Activated CD8-positive, alpha-beta T cell treated with anti-CD3 and anti-CD28 coated beads for 36 hours (primary cell): ENCODE measurements at places on chromosomes 5 and 9.

DNA sequence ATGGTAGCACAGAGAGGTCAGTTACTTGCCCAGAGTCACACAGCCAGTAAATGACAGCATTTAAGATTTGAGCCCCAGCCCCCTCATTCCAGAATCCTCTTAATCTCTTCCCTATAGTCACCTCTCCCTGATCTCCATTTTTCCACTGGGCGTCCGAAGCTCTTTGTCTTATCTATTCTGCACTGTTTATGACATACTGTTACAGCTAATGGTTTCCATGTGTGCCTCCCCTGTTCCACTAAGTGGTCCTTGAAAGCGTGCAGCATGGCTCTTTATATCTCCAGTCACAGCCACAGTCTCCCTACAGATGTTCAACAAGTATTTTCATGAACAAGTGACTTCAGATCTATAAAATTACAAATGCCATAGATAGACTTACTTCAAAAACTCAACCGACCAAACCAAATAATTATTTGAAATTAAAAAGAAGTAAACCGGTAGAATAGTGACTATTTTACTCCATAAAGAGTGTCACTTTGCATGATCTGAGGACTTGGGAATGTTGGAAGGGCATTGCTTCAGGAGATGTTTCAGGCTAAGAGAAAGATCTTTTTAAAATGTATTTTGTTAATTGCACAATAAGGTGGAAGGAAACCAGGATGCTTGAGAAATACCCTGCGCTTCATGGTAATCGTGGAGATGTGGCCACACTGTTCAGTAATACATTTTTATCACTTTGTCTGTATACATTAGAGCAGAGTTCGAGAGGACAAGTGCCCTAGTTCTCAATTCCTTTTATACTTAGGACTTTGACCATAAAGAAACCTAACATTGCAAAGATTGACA is 237.2 kb downstream of the FBXL7 start:
- no peak for DNase-seq

GRCh38 chr5:102532123-102532522 is 33.3 kb upstream of the SLCO6A1 start:
- DNase-seq: no peak

- DNase-seq: no peak
These were observed 3.5 kb downstream of the HDHD3 start for GRCh38 chr9:113373256-113373655.

- no peak for DNase-seq
These were observed 92.0 kb upstream of the SSBP2 start for GRCh38 chr5:81842795-81843398.

- DNase-seq: no peak
These were observed 4.0 kb upstream of the TYRP1 start for GRCh38 chr9:12689233-12689632.

DNA sequence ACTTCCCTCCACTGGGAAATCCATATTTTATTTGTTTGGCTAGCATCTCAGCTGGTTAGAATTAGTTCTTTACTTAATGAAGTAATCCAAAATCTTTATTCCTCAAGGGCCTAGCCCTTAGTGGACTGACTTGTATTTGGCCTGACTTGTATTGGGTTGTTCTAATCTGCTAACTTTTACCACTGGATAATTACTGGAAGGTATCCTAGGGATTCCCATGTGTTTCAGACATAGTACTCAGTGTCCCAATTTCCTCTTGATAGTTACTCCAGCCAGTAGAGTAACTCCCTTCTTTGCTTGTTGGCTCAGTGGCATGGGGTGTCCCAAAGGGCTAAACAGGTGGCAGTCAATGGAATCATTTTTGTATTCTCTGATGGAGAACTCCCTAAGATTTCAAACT is 156.0 kb downstream of the DCP2 start:
- no peak for DNase-seq

DNA sequence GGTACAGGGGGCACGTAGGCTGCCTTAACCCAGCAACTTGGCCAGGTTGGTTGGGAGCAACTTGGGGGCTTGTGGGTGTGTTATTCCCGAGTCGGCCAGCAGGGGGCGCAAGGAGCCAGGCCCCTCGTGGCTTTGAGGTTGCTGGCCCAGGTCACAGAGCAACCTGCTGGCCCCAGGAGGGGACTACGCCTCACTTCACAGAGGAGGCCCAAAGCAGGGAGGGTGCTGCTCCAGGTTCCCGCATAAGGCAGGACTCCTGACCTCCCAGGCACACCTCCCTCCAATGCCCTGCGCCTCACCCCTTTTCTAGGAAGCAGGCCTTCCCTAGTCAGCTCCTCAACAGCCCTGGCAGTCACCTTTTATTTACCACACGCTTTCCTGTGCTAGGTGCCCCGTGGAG is 18.1 kb downstream of the KYAT1 start:
- peak; percentile 92 for DNase-seq

GRCh38 chr5:39200081-39200480 is 19.3 kb downstream of the FYB1 start:
- peak; percentile 60 for DNase-seq

DNA sequence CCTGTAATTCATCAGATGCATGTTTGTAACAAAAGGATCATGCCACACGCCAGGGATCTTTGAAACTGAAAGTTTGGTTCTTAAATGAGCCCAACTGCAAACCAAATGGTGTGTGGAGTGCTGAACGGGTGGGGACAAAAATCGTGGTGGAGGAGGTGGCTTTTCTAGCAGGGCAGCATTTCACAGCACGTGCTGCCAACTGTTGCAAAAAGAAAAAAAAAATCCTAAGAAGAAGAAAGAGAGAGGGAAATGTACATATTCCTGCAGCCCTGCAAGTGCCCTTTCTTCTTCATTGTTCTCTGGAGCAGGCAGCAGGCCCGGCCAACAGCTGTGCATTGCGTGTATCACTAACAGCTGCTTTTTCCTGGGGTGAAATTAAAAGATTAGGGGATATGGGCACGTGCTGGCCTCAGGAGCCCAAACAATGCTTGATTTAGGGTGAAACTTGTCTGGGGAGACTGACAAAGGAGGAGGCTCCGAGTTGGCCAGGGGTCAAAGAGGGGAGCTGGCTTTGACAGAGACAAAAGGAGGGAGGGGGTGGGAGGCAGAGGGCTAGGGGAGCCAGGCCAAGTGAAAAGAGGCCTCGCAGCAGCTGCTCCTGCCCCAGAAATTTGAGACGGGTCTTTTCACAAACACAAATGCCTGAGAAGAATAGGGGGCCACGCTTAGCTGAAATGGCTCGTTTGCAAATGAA is 73.0 kb downstream of the GADD45G start:
- no peak for DNase-seq

DNA sequence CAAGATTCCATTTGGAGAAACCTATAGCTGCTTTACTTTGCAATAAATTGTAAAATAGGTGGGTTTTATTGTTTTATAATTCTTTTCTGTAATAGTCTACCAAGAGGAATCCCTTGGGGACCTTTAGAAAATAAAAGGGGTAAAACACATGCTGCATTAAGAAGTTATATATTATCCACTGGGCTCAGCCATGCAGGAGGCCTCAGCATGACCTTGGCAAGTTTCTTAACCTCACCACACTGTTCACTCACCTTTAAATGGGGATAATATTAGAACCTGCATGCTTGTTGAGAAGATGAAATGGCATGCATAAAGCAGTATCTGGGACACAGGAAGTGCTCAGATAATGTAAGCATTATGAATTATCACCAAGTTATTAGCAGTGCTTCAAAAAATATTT is 120.2 kb downstream of the SEMA5A start:
- DNase-seq: no peak

DNA sequence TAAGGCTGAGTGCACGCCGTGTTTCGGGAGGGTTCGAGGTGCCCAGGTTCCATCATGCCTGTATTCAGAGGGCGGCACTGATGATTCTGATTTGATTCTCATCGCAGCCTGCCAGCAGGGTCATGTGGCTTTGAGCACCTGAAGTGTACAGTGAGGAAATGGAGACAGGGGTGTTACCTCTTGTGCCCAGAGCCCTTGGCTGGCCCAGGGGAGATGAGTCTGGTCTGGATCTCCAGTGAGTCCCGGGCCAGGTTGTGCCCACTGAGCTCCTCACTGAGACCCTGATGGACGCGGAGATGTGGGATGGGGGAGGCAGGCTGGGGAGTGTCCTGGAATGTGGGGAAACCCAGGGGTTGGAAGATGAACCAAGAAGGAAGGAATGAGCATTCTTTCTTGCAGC is 54.7 kb downstream of the GADD45G start:
- no peak for DNase-seq

GRCh38 chr5:122295138-122295537 is 16.9 kb upstream of the SNCAIP start:
- no peak for DNase-seq

DNA sequence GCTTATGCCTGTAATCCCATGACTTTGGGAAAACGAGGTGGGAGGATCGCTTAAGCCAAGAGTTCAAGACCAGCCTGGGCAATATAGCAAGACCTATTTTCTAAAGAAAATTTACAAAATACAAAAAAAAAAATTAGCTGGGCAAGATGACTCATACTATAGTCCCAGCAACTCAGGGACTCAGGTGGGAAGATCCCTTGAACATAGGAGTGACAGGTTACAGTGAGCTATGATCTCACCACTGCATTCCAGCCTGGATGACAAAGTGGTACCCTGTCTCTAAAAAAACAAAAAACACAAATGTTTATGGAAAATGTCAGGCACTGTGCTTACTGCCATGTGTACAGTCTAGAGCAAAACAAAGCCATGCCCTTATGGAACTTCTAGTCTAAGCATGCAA is 823.3 kb upstream of the DMAC1 start:
- no peak for DNase-seq

GRCh38 chr9:72333197-72333596 is 31.8 kb downstream of the ZFAND5 start:
- DNase-seq: no peak

- peak; percentile 76 for DNase-seq
These were observed 58.0 kb downstream of the SLC22A5 start for GRCh38 chr5:132427281-132428146.

DNA sequence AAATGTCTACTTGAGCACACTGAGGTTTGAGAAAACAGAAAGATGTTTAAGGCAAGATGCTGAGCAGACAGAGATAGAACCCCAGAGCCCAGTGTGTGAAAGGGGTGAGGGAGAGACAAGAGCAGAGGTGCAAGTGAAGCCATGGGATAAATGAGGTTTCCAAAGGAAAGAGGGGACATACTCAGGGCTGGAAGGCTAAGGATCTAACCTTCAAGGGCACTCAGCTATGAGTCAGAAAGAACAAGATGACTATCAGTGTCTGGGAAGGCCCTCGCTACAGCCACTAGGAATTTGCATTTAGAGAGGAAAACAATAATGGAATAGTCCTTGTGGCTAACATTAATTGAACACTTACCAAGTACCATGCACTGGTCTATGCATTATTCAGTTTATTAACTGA is 113.7 kb downstream of the HTR4 start:
- DNase-seq: no peak

DNA sequence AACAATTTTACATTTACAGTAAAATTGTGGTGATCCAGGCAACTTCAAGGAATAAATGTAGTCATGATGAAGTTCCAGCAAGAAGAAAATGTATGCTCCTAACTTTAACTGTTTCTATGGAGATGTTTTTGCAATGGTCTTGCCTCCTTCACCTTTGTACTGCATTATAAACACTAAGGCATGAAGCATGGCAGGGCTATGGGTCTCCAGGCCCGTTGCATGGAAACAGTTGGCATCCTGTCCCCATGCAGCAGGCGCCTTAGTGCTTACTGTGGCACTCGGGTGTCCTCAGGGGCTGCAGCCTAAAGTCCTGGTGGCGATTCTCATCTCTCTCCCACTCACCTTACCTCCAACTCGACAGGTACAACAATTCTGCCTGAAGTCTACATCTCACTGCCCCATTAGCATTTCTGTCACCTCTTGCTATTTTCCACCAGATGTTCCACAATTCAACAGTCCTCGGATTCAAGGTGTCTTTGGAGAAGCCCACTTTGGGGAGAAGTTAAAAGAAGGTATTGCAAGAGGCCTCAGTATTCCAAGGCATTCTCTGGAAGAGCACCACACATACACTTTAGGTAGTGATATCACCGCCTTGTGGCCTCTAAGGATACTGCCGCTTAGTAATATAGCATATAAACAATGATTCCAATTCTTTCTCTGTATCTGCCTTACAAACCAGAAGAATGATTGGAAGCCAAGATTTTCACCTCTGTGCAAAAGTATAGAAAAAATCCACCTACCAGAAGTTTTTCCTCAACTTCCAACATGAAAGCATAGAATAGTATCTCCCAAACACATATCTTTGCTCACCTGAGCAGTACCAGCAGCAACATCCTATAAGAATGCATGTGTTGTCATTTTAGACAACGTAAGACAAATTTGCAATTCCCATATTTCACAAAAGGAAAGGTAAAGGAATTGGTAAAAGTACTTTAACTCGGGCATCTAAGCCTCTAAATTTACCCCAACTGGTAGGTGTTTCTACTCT is 5.1 kb downstream of the LIFR start:
- DNase-seq: peak; percentile 7

DNA sequence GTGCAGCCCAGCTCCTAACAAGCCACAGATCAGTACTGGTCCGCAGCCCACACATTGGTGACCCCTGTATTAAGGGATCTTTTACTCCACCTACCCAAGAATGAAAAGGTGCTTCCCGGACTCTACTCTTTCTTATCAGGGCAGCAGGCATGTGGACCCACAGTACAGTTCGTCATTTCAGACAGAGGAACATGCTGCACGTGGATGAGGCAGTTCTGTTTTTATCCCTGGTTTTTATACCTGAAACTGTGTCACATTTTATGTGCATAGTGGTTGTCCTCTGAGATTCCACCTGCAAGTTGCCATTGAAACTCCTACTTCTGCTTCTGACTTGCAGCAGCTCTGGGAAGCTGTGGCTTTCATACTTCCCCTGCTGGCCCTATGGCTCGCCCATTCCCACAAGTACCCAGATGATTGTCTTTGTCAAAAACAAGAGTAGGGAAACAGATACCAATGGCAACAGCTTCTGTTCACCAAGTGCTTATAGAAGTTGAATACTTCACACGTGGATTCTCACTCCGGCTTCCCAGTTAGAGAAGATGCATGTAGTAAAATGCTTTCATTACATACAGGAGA is 208.0 kb downstream of the TRIO start:
- DNase-seq: no peak

GRCh38 chr5:76545184-76545583 is 78.0 kb downstream of the F2RL2 start:
- DNase-seq: no peak

DNA sequence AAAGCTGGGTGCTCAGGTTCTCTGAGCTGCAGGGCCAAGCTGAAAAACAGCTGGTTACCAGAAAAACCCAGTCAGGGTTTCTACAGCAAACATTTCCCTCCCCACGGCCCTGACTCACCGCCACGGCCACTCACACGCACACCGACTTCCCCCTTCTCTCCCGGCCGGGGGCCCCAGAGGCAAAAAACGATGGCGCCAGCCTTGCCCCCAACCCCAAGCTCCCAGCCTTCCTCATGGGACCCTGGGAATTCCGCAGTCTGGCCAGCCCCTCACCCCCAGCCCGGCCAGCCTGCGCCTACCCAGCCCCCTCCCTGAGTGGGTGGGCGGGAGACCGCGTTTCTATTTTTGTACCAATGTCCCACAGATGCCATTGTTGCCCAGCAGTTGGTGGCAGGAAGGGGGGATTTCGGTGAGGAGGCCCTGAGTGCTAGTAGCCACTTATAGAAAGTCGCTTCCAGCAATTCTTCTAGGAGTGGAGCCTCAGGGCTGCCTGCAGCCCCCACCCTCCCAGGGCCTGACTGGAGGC is 18.4 kb downstream of the ENG start:
- DNase-seq: peak; percentile 53

- no peak for DNase-seq
These were observed 42.0 kb upstream of the ORM1 start for GRCh38 chr9:114280636-114281472.
